H1 (cell line): ENCODE measurements at places on chromosomes 3 and 15.
A peak's percentile ranks its signal among the peaks of the same experiment; 100 is the strongest.

GRCh38 chr3:55906896-55907295 is 419.8 kb upstream of the WNT5A start:
- H3K4me3 ChIP-seq = no peak overlapping the region
- H3K36me3 ChIP-seq = no peaks in the 10 kb centered on the region
- H3K4me1 ChIP-seq = no peaks in the 10 kb centered on the region
- no peaks in the 10 kb centered on the region for H3K27me3 ChIP-seq
- no peak for DNase-seq

DNA sequence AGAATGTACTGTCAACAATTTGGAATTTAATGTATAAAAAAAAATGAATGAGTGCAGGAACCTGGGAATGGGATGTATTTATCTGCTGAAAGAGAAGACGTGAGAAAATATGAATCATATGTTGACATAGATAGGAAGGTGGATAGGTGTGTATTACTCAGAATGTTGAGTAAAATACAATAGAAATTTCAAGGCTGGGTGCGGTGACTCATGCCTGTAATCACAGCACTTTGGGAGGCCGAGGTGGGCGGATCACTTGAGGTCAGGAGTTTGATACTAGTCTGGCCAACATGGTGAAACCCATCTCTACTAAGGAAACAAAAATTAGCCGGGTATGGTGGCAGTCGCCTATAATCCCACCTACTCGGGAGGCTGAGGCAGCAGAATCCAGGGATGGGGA is 202.8 kb downstream of the CADM2 start:
- H3K4me3 ChIP-seq = no peak overlapping the region
- no peak overlapping the region for H3K27ac ChIP-seq
- H3K4me1 ChIP-seq = no peaks in the 10 kb centered on the region
- DNase-seq = no peak

GRCh38 chr3:107428051-107428858 is 51.0 kb downstream of the CCDC54 start:
- H3K27ac ChIP-seq = no peak overlapping the region
- peaks cover 5% of the 10 kb centered on the region; the same call in 1 of the 2 replicates for H3K4me1 ChIP-seq
- no peak overlapping the region for H3K4me3 ChIP-seq

GRCh38 chr3:34109846-34110245 is 311.4 kb downstream of the PDCD6IP start:
- no peak for DNase-seq
- H3K36me3 ChIP-seq = no peaks in the 10 kb centered on the region
- H3K4me1 ChIP-seq = no peaks in the 10 kb centered on the region
- H3K27ac ChIP-seq = no peak overlapping the region
- H3K4me3 ChIP-seq = no peak overlapping the region

- no peak overlapping the region for H3K27ac ChIP-seq
- H3K27me3 ChIP-seq = no peaks in the 10 kb centered on the region
- DNase-seq = no peak
- no peak overlapping the region for H3K4me3 ChIP-seq
- H3K4me1 ChIP-seq = no peaks in the 10 kb centered on the region
These were observed 39.6 kb downstream of the GPR160 start for GRCh38 chr3:170077361-170077760.

DNA sequence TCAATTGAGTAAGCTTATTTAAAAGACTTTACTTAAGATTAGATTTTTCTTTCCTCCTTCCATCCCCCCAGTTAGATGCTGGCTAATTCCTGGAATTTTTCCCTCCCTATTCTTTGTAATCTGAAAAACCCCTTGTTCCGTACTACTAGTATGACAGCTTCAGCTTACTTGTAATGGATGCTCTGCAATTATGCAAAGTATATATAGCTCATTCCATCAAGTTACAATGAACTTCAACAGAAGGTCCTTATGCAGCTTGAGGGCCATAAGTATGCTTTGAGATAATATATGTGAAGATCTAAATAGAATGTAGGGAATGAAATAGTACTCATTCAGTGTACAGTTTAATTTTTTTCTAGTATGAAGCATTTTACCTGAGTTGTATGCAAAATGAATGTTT is 398.3 kb upstream of the NAALADL2 start:
- H3K27ac ChIP-seq = no peak overlapping the region
- no peak overlapping the region for H3K4me3 ChIP-seq
- H3K36me3 ChIP-seq = no peaks in the 10 kb centered on the region
- H3K27me3 ChIP-seq = no peaks in the 10 kb centered on the region
- H3K4me1 ChIP-seq = peaks cover 6% of the 10 kb centered on the region; the same call in 1 of the 2 replicates
- DNase-seq = no peak

- no peaks in the 10 kb centered on the region for H3K4me1 ChIP-seq
- no peak for DNase-seq
- H3K36me3 ChIP-seq = no peaks in the 10 kb centered on the region
- H3K27ac ChIP-seq = no peak overlapping the region
- no peak overlapping the region for H3K4me3 ChIP-seq
These were observed 270.0 kb downstream of the GOLGA6L6 start for GRCh38 chr15:20271647-20272046.

- DNase-seq = no peak
- H3K36me3 ChIP-seq = no peaks in the 10 kb centered on the region
- peaks cover 11% of the 10 kb centered on the region for H3K4me1 ChIP-seq
- no peak overlapping the region for H3K4me3 ChIP-seq
These were observed 28.2 kb downstream of the MBNL1 start for GRCh38 chr3:152296971-152297370.

- no peaks in the 10 kb centered on the region for H3K36me3 ChIP-seq
- no peak for DNase-seq
- H3K4me3 ChIP-seq = no peak overlapping the region
- no peaks in the 10 kb centered on the region for H3K4me1 ChIP-seq
- H3K27me3 ChIP-seq = no peaks in the 10 kb centered on the region
- H3K27ac ChIP-seq = no peak overlapping the region
These were observed 152.2 kb downstream of the NEK11 start for GRCh38 chr3:131178710-131179375.

DNA sequence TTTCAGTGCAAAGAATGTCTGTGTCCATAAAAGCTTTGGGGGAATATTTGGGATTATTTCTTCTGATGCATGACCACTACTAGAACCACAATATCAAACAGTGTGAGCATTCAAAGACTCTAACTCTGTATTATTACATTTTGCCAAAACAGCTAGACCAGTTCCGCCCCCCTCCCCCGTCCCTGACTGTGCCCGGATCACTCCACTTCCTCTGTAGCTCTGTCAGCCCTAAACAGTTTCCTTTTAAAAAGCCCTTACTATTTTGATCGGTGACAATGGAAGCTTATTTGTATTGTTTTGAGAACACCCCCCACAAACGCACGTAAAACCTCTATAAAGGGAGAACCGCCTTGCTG is 36.6 kb upstream of the EPHB3 start:
- H3K36me3 ChIP-seq = no peaks in the 10 kb centered on the region
- no peaks in the 10 kb centered on the region for H3K27me3 ChIP-seq
- peak overlapping the region; percentile 84; the same call in 1 of the 2 replicates for H3K27ac ChIP-seq
- peaks cover 11% of the 10 kb centered on the region; the same call in 1 of the 2 replicates for H3K4me1 ChIP-seq
- H3K4me3 ChIP-seq = peak overlapping the region; percentile 73
